Stomach (tissue), 19 donors: ENCODE measurements at places on chromosomes 16 and 17.

GRCh38 chr16:28196387-28196987 is 15.3 kb downstream of the XPO6 start:
- no peak for DNase-seq

- peak; percentile 23 for DNase-seq
These were observed 27.5 kb downstream of the OMG start for GRCh38 chr17:31269578-31269983.

GRCh38 chr17:72622661-72623433 is 469.6 kb downstream of the SLC39A11 start:
- no peak for DNase-seq

- peak; percentile 90 for DNase-seq
These were observed 380.9 kb downstream of the SOX9 start for GRCh38 chr17:72501404-72502370.

DNA sequence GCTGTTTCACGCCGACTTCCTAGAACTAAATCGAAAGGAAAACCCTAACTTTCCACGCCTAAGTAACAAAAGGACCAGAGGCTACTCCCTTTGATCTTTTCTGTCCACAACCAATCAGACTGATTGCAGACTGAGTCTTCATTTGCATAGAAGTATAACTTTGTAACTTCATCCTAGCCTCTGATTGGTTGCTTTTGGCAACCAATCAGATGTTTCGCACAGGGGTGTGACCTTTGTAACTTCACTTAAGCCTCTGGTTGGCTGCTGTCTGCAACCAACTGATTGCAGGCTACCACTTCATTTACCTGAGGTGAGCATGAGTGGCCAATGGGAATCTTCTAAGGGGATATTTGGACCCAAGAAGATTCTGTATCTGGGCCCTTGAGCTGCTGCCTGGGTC is 17.4 kb upstream of the ICAM2 start:
- DNase-seq, result no peak

GRCh38 chr16:26394409-26394808 is 672.3 kb upstream of the C16orf82 start:
- DNase-seq, result no peak

DNA sequence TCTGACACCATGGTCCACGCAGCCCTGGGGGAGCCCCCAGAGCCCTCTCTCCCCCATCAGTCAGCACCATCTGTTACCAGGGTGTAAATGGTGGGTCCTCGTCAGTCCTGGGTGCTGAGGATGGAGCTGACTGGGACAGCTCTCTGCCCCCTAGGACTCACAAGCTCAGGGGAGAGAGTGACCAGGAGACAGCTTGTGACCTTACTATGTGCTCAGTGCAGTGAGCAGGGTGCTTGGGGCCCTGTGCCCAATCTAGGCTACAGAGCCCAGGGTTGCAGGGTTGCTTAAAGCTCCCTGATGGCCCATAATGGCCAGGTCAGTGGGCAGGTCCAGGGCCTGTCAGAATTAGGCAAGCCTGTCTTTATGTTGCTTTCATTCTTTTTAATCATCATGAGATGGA is 11.3 kb downstream of the MMP2 start:
- no peak for DNase-seq

GRCh38 chr17:7130621-7131422 is 16.2 kb upstream of the ASGR2 start:
- DNase-seq, result no peak

DNA sequence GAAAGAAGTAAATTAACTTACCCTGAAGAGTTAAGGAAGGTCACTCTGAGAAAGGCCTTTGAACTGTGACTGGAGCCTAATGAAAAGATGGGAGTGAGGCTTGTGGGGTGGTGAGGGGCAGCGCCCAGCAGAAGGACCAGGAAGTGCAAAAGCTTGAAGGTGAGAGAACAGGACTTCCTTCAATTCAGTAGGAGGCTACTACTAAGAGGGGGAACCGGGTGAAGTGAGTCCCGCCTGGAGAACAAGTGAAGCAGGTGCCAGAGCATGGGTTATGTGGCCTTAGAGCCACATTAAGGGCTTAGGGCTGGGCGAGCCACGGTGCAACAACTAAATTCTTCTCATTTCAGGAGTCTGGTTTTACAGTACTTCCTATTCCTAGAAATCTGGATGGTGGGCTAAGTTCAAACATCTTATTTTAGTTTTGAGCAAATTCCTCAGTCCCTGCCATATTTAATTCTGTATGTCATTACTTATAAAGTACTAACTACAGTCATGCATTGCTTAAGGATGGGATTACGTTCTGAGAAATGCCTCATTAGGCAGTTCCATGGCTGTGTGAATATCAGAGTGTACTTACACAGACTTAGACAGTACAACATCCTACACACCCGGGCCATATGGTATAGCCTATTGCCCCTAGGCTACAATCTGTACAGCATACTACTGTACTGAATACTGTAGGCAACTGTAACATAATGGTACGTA is 5.1 kb downstream of the CFAP20 start:
- DNase-seq, result no peak

- no peak for DNase-seq
These were observed 288.2 kb upstream of the SALL1 start for GRCh38 chr16:51439271-51439670.

DNA sequence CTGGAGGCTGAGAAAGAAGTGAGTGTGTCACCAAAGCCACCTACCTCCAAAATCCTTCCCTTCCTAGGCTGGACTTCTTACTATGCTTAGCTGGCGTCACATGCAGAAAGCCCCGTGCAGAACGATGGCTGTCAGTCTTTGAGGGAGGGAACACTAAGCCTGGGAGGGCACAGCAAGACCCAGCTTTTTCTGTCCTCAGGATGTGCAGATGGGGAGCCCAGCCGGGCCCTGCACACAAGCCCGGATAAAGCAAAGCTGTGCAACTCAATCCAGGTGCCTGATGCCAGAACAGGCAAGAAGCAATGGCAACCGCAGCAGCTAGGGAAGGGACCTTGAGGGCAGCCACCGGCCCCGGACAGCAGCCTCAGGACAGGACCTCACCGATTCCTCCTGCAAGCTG is 13.9 kb upstream of the USP36 start:
- no peak for DNase-seq

GRCh38 chr16:88323546-88324330 is 59.0 kb upstream of the ZNF469 start:
- no peak for DNase-seq

- DNase-seq, result peak; percentile 73
These were observed 121.9 kb upstream of the CDH13 start for GRCh38 chr16:82504836-82505235.

- no peak for DNase-seq
These were observed 1.1 kb downstream of the ARL6IP1 start for GRCh38 chr16:18800293-18800692.

GRCh38 chr16:46974352-46974751 is 878 bp upstream of the DNAJA2 start:
- DNase-seq, result no peak

GRCh38 chr17:34703533-34703932 is 124.2 kb downstream of the TMEM132E start:
- no peak for DNase-seq

GRCh38 chr16:30666681-30667080 is 8.4 kb downstream of the FBRS start:
- no peak for DNase-seq

- no peak for DNase-seq
These were observed 2.4 kb downstream of the GJD3 start for GRCh38 chr17:40361925-40362695.

DNA sequence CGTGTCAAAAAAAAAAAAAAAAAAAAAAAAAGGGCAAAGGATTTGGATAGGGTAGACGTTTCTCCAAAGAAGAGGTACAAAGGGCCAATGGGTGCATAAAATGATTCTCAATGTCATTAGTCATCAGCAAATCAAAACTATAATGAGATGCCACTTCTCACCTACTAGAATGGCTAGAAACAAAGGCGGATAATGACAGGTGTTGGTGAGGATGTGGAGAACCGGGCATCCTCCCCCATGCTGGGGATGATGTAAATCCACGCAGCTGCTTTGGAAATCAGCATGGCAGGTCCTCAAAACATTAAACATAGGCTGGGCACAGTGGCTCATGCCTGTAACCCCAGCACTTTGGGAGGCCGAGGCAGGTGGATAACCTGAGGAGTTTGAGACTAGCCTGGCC is 9.4 kb downstream of the ITGAX start:
- DNase-seq, result no peak

GRCh38 chr17:65902155-65902554 is 289.8 kb downstream of the CEP112 start:
- DNase-seq, result no peak

GRCh38 chr17:78137392-78138203 is 7.0 kb downstream of the TMC8 start:
- no peak for DNase-seq

- peak; percentile 62 for DNase-seq
These were observed 16.7 kb downstream of the UNC13D start for GRCh38 chr17:75827308-75828075.

GRCh38 chr17:74280093-74280513 is 6.1 kb downstream of the DNAI2 start:
- DNase-seq, result peak; percentile 42

GRCh38 chr16:85391175-85391707 is 221.9 kb upstream of the GSE1 start:
- no peak for DNase-seq

GRCh38 chr16:35255186-35255803 is 1795.9 kb downstream of the TP53TG3F start:
- no peak for DNase-seq

- no peak for DNase-seq
These were observed 10.1 kb downstream of the KSR1 start for GRCh38 chr17:27466376-27466742.

DNA sequence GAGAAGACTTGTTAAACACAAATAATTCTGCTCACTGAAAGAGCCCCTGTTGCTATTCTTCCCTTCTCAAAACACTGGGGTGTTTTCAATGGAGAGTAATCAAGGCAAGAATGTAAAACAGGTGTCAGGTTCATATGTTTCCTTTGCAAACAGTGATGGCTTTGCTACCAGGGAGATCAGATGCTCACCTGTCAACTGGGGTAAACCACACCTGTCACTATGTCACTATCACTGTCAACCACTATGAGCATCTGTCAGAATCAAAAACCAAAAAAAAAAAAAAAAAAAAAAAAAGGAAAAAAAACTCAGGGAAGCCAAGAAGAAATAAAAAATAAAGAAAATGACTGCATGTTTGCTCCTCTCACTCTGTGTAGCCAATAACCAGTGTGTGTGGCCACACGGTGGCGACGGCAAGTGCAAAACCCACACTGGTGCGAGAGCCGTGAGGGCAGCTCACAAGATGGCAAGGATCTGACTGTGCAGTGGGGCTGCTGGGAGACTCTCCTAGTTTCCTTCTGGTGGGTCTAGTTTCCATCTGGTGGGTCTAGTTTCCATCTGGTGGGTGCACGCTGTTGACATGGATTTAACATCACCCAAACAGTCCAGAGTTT is 22.7 kb downstream of the USP22 start:
- peak; percentile 73 for DNase-seq

DNA sequence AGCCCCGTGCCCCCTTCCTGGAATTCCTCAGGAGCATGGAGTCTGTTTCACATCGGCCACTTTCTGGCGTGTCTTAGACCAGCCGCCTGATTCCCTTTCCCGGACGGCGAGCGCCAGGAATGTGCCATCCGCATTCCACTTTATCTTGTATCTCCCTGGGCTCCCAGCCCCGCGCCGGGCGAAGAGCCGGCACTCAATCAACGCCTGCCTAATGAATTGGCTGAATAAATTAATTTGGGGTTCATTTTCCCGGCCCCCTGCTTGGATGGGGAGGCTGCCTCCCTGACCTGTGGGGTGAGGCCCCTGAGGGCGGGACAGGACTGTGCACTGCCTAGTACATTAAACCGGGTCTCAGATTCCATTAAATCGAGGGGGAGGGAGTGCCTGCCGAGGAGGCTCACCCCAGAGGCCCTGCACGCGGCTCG is 282.3 kb upstream of the TNRC6C start:
- DNase-seq, result no peak

DNA sequence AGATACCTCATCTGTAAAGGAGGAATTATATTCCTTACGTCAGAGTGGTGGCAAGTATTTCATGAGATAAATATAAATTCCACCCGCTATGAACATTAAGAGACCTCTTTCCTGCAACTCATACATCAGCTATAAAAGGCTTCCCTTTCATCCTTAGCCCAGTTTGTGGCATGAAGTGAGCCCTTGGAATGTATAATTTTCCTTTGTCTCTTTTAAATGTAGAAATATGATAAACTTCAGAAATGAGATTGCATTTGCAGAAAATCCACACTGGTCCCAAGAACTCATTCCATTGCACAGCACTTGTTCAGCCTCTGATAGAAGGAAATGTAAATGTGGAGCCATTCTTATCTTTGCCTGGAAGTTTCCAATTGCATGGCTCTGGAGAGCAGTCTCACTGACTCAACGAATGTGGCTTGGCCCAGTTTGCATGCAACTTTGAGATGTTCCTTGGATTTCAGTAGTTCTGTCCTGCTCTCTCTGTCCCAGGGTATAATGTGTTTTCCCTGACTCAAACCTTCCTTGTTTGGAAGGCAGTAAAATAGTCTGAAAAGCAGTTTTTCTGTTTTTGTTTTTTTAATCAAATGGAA is 746.4 kb downstream of the CDH11 start:
- DNase-seq, result no peak

- DNase-seq, result no peak
These were observed 26.1 kb downstream of the MAP1LC3B start for GRCh38 chr16:87418216-87418615.

- no peak for DNase-seq
These were observed 50.7 kb downstream of the NT5M start for GRCh38 chr17:17353625-17354484.

DNA sequence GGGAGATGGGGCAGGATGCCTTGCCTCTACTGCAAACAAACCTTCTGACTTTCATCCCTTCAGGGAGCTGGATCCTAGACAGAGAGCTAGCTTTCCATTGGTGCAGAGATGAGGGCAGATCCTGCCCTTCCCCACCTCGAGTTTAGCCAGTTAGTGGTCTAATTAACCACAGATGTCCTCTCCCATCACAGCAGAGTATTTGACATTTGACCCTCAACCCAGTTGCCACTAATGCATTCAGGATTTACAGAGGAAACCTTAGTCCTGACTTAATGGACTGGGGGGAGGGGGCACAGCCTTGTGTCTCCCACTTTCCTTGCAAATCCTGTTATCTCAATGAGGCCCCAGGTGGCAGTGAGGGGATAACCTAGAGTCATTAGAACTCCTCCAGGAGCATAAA is 10.2 kb downstream of the PIP4K2B start:
- DNase-seq, result no peak
